ENCODE measurements at places on chromosomes 1 and 21. TPM values are rescaled to one million over a fixed set of nuclear protein-coding genes. Genes with fewer than 3 reads are reported as not detected.

The KRTAP6-1 gene
- total RNA-seq = not detected

The HIVEP3 gene
- 15.1 TPM for total RNA-seq

The SPATA17 gene
- not detected for total RNA-seq

The GPR61 gene
- not detected for total RNA-seq

The CCDC27 gene
- total RNA-seq = not detected

The MFSD2A gene
- total RNA-seq = 7.0 TPM

DNA sequence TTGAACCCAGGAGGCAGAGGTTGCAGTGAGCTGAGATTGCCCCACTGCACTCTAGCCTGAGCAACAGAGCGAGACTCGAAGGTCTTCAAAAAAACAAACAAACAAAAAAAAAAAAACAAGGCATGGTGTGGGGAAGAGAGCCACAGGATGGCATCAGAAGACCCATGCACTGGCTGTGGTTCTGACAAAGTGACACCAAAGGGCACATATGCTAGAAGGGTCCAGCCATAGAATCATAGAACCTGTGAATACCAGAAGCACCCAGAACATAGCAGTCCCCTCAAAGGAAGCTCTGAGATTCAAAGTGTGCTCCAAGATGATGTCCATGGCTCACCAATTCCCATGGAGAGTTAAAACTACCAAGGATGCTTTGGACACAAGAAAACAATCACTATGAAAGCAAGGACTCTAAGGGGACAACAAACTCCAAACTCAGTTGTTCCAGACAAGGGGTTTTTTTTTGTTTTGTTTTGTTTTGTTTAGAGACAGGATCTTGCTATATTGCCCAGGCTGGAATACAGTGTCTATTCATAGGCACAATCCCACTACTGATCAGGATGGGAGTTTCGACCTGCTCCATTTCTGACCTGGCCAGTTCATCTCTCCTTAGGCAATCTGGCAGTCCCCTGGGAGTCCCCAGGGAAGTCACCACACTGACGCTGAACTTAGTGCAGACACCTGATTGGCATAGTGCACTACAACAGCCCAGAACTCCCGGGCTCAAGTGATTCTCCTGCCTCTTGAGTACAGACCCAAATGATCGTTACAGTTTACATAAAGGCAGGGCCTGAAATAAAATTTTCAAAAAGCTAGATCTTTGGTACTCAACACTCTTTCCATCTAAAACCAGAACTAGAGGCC, 56.4 kb downstream of the TGFBR3 start:
- DNase-seq = no peak

GRCh38 chr21:17393413-17393812, 119.4 kb upstream of the CXADR start:
- no peak for DNase-seq

DNA sequence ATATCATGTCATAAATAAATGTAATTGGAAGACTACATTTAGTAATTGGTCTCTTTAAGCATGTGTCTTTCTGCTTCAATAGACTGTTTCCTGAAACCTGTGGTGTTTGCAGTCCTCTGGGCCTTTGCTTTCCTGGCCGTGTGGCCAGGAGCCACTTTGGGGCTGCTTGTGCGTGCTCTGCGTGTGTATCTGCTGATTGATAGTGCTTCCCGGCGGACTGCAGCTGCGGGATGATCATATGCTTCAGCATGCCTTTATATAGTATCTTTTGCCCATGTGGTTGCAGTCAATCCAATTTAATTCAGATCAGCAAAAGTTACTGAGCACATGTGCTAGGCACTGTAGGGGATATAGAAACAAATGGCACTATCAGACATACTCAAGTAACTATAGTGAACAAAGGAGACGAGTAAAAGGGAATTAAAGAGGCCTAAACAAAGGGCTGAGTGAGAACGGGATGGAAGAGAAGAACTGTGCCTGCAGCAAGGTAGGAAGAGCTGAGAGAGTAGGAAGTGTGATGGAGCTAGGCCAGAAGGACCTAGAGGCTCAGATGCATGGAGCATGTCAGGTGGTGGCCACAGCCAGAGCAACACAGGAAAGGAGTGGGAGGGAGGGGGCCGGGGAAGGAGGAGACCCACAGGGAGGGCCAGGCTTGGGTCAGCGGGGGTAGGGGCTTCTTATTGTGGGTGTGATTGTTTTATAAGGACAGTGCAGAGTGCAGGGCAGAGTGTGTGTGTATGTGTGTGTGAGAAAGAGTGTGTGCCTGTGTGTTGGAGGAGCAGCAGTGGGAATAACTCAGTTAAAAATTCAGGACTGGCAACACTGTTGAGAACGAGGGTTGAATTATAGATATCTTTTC, 27.2 kb upstream of the TTF2 start:
- DNase-seq = no peak

DNA sequence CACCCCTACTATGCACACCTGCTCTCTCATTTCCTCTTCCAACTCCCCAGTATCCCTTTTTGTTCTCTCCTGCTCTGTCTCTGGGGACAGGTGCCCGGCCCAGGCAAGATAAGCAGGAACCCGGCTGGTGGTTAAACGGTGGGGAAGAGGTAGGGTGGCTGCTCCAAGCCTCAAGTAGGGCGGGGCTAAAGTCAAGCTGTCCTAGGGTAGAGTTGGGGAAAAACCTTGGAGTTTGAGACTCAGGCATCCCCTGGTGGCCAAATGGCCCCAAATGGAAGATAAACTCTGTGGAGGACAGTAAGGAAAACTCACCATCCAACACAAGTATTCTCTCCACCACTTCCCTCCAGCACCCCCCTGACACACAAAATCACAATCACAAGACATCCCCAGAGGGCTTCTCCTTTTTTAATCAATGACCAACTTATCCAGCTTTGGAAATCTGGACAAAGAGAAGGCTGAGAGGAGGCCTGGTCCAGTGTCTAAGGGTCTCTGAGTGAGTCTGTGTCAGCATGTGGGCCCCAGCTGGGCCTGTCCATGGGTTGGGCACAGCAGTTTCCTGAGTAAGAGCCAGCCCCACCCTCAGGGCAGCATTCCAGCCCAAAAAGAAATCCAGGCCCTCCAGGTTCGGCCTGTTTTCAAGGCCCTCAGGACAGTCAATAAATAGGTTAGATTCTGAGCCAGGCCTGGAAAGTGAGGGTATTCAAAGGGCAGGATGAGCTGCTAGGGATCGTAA, 9.8 kb downstream of the POMGNT1 start:
- DNase-seq = no peak

DNA sequence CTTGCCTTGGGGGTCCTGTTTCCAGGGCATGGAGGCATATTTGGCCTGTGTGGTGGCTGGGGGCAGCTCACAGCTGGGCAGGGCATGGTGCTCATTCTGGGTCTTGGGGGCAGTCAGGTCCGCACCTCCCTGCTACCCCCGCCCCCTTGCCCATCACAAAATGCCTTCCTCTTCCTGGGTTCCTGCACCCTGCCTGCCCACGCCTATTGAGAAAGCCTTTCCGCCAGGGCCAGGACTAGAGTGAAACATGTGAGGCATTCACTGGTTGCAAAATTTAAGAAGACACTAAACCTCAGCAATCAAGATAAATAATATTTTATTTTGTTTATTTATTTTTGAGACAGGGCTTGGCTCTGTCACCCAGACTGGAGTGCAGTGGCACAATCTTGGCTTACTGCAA, 19.7 kb downstream of the PTAFR start:
- no peak for DNase-seq

GRCh38 chr21:32425628-32426027, 13.1 kb downstream of the EVA1C start:
- no peak for DNase-seq

GRCh38 chr1:172821609-172822274, 162.8 kb downstream of the FASLG start:
- no peak for DNase-seq

- DNase-seq = no peak
Observed at GRCh38 chr1:119547306-119547705, 40.3 kb downstream of the HSD3B1 start.

DNA sequence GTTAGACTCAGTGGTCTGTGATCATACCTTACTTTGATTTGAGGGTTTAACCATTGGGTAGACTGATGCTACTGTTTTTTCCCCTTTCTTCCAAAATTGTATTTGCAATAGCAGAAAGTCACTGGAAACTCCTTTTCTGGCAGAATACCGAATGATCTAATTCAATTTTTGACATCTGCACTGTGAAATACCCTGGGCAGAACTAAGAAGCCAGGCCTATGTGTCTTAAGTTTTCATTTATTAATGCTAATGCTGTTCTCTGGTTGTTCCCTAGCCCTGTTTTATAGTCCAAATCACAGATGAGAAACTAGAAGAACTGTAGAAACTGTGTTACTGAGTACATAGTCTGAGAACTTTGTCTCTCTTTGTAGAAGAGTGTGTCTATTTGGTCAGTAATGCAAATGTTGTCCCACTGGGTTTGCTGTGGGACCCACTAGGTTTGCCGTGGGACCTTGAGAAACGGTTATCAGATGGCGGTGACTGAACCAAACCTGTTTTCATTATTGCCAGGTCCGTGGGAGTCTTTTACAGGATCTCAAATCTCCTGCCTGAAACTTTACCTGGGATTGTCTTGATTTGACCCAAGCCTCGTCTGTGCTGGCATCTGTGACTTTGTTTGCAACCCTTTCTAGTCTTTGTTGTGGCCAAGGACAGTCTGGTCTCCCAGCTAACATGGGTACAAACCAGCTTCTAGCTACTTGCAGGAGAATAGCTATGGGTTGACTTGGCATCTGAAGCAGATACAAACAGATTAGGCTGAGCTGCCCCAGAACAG, 41.4 kb downstream of the PEX14 start:
- no peak for DNase-seq

DNA sequence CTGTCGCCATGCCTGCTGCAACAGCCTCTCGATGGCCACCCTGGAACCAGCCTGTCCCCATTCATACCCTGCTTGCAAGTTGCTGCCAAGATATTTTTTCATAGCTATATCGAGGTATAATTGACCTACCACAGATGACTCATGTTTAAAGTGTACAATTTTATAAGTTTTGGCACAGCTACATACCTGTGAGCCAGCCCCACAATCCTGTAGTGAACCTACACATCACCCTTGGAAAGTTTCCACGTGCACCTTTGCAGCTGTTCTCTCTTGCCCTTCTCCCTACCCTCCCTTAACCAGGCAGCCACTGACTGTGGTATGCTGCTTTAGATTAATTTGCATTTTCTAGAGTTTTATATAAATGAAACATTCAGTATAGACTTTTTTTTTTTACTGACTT, 23.0 kb upstream of the KCNJ6 start:
- DNase-seq = no peak

GRCh38 chr1:175287377-175287776, 94.8 kb upstream of the KIAA0040 start:
- peak; percentile 41 for DNase-seq

DNA sequence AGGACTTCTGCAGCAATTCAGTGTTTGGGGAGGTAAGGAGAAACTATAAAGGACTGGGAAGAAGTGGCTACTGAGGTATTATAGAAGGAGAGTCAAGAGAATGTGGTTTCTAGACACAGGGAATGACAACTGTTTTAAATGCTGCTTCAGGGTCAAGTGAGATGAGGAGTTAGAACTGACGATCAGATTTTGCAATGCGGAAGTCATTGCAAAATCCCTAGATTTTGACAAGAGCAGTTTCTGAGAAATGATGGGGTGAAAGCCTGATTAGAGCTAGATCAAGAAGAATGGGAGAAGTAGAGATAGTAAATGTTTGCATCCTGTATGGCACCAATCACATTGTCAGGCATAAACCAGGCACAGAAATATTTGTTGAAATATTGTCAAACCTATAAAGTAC, 4.7 kb upstream of the TSNAX start:
- no peak for DNase-seq

GRCh38 chr21:29233611-29234540, 64.8 kb upstream of the BACH1 start:
- DNase-seq = no peak

GRCh38 chr1:228365271-228366061, 41.2 kb downstream of the TRIM11 start:
- no peak for DNase-seq

All from activated CD8-positive, alpha-beta memory T cell treated with anti-CD3 and anti-CD28 coated beads, Interleukin-2, amount 10 ng/mL, durations not matched to agents 7 days and 5 days (primary cell).